ENCODE measurements at places on chromosomes 1 and 21.

DNA sequence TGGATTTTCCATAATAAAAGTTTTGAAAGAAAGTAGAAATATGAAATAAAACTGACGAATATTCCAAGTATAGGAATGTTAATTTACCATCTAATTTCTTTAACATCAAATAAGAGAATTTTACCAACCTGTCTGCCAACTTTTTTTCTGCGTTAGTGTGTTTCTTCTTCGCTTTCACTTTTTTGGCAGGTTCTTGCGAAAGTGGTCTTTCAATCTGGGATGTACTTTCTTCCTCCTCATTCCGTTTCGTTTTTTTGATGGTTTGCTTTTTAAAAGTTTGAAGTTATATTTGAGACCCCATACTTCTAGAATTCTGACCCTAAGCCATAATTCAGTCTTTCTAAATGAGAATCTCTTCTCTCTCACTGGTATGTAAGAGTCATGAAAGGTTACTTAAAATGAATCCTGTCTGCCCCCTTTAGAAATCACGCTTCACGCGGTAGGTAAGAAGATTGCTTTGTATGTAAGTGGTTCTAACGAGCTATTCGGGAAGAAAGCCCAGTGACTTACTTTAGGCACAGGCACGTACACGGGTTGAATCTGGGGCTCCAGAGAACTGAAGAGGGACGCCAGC, 580 bp downstream of the RBM34 start:
- no peak for DNase-seq

- DNase-seq, result no peak
Observed at GRCh38 chr1:66271904-66272254, 262.1 kb upstream of the SGIP1 start.

- DNase-seq, result no peak
Observed at GRCh38 chr1:89724369-89725010, 91.6 kb downstream of the LRRC8C start.

DNA sequence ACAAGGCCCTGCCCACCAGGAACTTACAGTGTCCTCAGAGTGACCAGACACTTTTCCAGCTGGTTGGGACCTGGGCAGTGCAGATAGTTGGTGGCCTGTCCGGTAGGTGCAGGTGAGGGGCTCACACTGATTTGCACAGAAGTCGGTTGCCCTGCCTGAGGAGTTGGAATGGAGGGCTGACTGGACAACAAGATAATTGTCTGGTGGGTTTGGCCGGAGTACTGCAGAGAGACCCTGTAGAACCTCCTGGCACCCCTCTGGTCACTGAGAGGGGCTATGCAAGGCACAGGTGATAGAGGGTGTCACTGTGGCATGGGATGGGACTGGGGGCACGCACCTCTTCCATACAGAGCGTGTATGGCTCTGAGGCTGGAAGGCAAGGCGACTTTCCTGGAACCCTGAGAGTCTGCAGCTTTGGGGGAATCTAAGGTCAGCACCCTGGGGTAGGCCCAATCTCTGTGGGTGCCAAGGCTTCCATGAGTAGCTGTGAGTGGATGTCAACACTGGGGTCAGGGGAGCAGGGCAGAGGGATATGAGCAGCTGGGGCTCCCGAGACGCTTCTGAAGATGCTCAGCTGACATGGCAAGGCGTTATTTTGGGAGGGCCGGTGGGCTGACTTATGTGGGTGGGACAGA, 7.6 kb upstream of the PLA2G2D start:
- DNase-seq, result no peak

- no peak for DNase-seq
Observed at GRCh38 chr1:231639819-231640218, 13.2 kb downstream of the DISC1 start.

- no peak for DNase-seq
Observed at GRCh38 chr1:23188434-23188884, 19.8 kb upstream of the LUZP1 start.

DNA sequence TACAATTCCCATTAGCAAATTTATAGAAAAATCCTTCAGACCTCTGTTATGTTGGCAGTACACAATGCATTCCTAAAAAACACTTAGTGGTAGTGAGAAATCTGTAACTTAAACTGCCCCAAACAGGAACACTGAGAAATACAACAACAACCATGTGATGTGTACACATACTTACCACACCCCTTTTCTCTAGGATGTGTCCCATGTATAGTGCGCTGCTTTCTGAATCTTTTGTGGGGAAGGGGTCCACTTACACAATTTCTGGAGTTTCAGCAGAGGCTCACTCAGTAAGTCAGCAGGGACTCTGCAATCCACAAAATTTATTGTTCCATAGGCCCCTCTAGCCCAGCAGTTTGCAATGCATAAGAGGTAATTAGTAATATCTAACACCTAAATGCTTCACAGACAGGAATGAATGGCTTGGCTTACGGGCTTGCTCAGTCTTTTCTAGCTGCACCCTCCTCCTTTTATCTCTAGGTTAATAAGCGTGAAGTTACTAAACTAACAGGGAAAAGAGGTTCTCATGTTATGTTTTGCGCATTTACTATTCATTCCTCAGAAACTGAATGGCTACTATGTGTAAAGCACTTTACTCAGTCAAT, 115.2 kb downstream of the TGFBR3 start:
- DNase-seq, result no peak

DNA sequence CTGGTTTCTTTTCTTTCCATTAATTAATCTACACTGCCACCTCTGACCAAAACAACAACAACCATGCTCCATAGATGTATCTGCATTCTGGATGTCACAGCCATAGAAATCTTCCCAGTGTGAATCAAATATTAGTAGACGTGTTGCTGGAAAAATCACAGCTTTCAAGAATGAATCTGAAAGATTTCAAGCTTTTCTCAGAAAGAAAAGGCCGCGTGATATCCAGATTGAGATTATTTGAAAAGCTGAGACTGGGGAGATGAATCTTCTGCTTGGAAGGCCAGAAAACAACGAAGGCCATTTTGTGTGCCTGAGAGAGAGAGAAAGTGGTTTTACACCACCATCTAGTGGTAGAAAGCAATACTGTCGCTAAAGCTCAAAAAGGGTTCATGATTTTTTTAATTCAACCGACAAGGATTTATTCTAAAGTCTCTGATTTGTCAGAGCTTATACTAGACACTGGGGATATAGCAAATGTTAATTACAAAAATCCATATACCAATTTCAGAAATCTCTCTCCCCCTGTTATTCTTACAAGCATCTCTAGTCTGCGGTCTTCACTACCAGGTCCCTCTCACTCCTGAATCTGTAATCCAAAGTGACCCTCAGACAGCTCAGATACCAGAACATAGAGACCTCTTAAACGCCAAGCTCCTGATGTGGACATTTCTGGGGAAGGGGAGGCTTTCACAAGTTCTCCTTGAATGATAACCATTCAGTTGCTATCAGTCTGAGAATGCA, 87.5 kb upstream of the SGIP1 start:
- DNase-seq, result no peak

GRCh38 chr1:222769971-222770620, 33.1 kb downstream of the FAM177B start:
- no peak for DNase-seq

- no peak for DNase-seq
Observed at GRCh38 chr1:218867941-218868626, 305.6 kb upstream of the LYPLAL1 start.

DNA sequence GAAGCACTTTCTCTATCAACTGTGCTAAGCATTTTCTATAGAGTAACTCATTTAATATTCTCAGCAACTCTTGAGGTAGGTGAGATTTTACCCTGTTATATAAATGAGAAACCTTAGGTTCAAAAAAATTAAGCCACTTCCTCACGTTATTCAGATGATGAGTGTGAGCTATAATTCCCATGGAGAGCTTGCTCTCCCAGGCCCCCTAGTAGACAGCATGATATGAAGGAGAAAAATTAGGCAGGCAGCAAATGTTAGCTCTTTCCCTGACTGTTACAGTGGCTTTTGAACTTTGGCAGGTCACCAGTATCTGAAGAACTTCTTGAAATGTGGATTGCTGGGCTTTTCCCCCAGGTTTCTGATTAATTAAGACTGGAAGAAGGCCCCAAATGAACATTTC, 753.1 kb downstream of the NCAM2 start:
- no peak for DNase-seq

DNA sequence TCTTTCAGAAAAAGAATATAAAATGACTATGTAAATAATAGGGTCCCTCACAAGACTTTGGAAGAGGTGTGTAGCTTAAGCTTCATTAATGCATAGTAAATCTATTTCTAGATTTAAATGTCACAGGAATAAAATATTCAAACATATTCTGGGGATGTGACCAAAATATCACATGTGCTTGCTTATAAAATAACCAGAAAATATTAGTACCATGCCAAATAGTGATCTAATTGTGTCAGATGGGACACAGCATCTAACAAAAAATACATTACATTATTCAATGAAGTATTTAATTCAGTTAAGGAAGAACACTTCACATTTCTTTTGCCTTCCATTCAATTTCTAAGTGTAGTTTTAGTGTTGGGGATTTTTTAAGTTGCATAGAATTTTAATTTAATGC, 179.5 kb downstream of the LRRC40 start:
- DNase-seq, result no peak

DNA sequence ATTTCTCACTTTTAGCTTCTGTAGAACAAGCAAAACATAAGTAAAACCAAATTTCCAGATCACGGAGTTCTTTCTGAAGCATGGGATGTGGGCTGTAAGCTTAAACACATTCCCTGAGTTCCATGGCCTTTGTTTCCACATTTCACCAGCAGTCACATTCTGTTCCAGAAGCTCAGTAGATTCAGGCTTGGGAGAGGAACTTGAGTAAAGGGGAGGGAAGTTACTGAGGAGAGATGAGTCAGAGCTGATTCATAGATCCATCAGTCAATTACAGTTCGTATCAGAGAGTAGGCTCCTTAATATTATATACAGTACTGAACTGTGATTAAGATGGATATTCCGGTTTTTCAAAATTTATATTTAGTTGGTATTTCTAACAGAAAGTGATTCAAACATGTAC, 614.3 kb downstream of the NCAM2 start:
- peak; percentile 33 for DNase-seq
